ENCODE measurements at places on chromosomes 3 and 15.

GRCh38 chr15:80533790-80534333, 129.7 kb downstream of the ARNT2 start:
- no peak for DNase-seq

DNA sequence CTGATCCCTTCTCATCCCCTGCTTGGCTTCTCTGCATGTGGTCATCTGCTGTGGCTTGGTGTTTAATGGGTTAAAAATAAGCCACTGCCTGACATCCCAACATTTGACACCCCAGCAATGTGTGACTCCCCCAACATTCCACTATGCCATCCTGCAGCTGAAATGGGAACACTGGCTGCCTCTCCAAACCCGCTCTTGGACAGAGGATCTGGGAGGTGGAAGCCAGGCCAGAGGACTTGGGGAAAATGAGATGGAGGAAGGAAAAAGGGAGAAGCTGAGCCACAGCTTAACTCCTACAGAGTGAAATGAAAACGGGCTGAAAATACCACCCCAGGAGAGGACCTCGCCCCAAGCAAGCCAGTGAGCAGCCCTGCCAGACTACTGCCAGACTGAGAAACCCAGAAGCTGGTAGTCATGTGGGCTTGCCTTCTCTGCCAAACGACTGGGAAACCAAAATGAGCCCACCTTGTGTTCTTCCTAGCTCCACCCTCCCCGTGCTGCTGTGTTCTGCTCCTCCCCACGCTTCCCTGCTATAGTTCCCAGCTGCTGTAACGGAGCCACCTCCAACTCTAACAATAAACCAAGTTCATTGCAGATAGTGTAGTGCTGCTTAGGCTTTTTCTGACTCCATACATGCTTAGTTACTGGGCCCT, 13.7 kb downstream of the MAP1A start:
- no peak for DNase-seq

DNA sequence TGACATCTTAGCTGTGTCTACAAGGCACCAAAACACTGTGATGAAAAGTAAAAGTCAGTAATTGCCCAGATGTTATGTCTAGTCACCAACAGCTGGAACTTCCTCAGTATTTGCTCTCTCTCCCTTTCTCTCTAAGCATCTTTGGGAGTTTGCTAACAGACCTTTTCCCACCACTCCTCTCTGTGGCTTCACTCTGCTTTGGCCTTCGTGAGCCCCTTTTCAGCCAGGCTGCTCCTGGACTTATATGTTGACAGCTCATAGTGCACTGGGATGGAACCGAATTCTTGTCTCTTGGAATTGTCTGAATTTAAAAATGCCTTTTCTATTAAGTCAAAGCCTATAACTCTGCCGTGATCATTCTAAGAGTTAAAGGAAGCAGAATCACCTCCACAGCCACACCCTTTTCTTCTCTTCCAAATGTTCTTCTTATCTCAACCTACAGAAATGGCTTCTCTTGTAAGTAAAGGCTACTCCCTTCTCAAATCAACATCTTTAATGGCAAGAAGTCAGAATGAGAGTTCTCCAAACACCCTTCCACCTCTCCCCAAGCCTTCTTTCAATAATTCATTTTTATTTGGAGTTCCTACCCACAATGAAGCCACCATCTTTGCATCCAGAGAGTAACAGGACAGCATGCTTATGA, 17.2 kb upstream of the FOXP1 start:
- no peak for DNase-seq

GRCh38 chr15:74573987-74574386, 33.0 kb downstream of the ARID3B start:
- DNase-seq: no peak

- DNase-seq: no peak
Observed at GRCh38 chr3:132222868-132223538, 94.2 kb upstream of the ACP3 start.

DNA sequence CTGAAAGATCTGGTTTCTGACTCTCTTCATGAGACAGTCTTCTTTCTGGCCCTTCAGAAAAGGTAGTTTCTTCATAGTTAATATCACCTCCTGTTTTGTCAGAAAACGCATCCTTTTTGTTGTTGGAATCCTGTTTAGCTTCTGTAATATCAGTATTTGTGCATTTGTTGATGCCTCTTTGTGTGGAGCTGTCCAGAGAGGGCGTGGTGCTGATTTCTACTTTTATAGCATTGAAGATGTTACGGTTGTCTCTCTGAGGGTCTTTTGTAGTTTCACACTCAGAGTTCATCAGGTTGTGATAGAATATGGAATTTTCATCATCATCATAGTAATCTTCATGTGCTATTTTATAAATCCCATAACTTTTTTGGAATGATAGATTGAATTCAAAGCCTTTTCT, 8.9 kb downstream of the GPR149 start:
- DNase-seq: peak; percentile 21

DNA sequence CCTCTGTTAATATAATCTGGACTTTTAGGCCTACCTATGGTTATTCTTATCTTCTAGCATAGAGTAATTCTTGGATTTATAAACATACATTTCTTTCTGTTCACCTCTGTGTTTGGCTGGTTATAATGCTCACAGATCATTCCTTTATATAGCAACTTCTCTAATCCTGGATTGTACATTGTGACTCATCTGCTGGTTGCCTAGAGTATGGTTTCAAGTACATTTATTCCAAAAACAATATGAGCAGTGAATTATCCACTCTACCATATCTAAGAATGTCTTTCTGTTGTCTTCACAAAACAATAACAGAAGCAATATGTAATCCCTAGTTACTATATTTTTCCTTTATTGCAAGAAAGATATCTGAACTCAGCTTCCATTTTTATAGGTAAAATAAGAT, 35.3 kb downstream of the FSIP1 start:
- no peak for DNase-seq

GRCh38 chr15:41494190-41494921, 682 bp downstream of the ITPKA start:
- no peak for DNase-seq

- no peak for DNase-seq
Observed at GRCh38 chr15:79673416-79674123, 223.2 kb downstream of the MTHFS start.

- no peak for DNase-seq
Observed at GRCh38 chr3:54746722-54747121, 181.1 kb downstream of the LRTM1 start.

- no peak for DNase-seq
Observed at GRCh38 chr3:194718079-194718478, 32.4 kb downstream of the FAM43A start.

- no peak for DNase-seq
Observed at GRCh38 chr3:24968036-24968435, 460.0 kb upstream of the RARB start.

DNA sequence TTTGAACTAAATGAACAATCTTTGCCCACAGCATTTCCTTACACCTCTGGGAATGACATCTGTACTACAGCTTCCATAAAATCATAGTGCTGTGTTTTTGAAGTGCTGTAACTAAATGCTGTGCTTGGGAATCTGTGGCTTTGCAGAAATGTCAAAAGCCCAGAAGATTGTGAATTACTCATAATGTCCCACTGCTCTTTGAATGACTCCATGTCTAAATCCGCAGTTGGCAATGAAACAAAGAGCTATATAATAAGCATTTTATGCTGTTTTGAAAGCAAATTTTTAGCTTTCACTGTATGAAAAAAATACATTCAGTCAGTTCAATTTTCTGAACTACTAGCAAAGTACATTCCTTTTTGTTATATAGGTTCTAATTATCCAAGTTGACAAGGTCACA, 88.6 kb upstream of the ADAMTS17 start:
- DNase-seq: no peak

GRCh38 chr3:79258479-79258878, 509.3 kb downstream of the ROBO1 start:
- DNase-seq: no peak

GRCh38 chr15:46174122-46174521, 539.3 kb downstream of the SQOR start:
- DNase-seq: no peak

- DNase-seq: no peak
Observed at GRCh38 chr15:38349251-38349650, 96.6 kb downstream of the SPRED1 start.

DNA sequence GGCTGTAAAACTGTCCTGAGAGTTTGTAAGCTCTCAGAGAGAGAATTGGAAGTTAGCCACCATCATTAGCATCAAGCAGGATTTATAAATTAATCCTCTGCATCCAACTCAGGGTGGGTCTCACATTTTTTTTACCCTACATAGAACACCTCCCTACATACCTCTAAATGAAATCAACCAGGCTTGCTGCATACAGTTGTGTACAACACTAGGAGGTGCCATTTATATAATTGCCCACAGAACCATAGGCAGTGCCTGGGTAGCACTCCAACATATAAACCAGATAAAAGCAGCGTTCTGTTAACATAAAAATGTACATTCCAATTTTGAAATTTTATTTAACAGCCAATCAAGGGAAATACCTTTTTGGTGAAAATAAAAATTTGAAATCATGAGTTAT, 48.2 kb upstream of the SELENOK start:
- DNase-seq: no peak

GRCh38 chr15:39296955-39297354, 283.9 kb upstream of the THBS1 start:
- no peak for DNase-seq

Measured in Kasumi-1 (cell line).